Posterior cingulate gyrus (tissue), 11 donors: ENCODE measurements at places on chromosomes 6 and 20.

DNA sequence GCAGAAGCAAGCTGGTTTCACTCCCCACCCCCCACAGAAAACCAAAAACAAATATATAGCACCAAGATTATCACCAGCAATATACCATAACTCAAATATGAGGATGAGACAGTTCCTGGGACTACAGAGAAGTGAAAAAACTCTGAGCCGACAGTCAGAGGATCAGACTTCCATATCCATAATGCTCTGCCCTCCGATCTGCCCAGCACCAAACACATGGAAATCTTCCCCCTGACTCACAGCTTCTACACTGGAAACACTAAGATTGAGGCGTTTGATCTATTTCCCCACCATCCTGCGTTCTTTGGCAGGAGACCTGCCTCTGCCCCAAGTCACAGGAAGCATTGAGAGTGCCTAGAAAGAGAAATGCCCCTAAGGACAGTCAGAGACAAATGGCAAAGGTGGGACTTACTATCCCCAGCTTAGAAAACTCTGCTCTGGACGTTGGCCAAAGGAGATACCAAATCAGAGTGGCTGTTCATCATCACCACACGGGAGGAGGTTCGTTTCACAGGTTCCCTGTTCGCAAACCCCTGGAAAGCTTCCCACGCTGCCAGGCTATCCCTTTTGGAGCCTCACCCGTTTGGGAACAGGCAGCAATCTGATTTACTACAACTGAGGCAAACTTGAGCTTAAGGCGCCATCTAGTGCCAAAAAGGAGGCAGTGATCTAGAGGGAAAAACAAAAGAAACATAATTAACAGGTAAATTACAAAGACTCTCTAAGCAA is 48.7 kb upstream of the SRSF6 start:
- no peak for DNase-seq

- DNase-seq = no peak
These were observed 34.8 kb downstream of the IYD start for GRCh38 chr6:150403458-150404246.

GRCh38 chr6:15513801-15514711 is 148.8 kb downstream of the DTNBP1 start:
- no peak for DNase-seq

DNA sequence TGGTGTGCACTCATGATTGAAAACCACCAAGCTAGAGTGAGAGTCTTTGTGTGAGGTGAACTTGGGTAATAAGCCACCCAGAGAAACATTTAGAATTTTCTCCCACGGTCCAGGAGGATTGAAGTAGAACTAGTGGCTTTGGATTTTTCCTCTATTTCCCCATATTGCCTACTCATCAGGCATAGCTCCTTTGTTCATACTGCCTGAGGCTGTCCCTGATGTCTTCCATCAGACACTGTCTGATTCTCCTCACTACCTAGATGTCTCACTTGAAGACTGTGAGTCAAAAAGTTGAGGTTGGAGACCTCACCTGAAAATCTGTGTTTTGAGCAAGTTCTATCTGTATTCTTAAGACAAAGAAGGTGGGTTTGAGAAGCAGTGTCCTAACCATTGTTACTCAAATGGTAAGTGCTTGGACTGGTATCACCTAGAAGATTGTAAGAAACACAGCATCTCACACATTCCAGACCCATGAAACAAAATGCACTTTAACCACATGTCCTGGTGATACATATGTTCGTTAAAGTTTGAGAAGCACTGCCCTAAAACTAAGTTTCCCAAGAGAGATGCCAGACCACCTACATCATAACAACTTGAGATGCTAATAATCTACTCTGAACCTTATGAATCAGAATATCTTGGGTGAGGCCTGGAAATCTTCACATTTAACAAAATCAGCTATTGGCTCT is 523.4 kb upstream of the BTBD3 start:
- no peak for DNase-seq

DNA sequence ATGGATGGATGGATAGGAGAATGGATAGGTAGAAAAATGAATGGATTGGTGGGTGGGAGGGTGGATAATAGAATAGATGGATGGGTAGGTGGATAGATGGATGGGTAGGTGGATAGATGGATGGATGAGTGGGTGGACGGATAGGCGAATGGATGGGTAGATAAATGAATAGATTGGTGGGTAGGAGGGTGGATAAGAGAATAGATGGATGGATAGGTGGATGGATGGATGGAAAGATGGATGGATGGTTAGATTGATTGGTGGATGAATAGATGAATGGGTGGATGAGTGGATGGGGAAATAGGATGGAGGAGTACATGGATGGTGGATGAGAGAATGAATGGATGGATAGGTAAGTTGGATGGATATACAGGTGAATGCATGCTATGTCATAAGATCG is 110.5 kb downstream of the CEBPB start:
- DNase-seq = no peak

GRCh38 chr6:88492824-88493223 is 326.7 kb upstream of the CNR1 start:
- DNase-seq = no peak

GRCh38 chr20:40604416-40604815 is 84.6 kb downstream of the MAFB start:
- DNase-seq = no peak

- DNase-seq = no peak
These were observed 1.4 kb downstream of the SENP6 start for GRCh38 chr6:75603106-75603420.
